B cell (primary cell): ENCODE measurements at places on chromosomes 6 and 20. TPM values are rescaled to one million over a fixed set of nuclear protein-coding genes. Genes with fewer than 3 reads are reported as not detected.
A peak's percentile ranks its signal among the peaks of the same experiment; 100 is the strongest.

- no peak for DNase-seq
Observed at GRCh38 chr6:22254886-22255285, 42.0 kb downstream of the PRL start.

DNA sequence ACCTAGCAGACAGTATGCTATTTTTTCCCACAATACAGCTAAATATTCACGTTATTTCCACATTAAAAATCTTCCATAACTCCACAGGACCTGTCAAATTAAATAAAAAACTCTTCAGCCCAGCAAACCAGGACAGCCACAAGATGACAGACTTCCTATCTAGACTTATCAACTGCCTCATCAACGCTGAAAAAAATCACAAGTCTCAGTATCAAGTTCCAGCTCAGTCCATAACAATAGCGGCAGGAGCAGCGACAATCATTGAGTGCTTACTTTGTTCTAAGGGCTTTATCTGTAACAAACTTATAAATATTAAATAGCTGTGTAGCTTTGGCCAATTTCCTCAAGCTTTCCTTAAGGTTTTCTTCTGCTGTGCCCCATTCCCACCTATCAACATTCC lies 24.7 kb downstream of the RCAN2 start:
- DNase-seq: no peak

DNA sequence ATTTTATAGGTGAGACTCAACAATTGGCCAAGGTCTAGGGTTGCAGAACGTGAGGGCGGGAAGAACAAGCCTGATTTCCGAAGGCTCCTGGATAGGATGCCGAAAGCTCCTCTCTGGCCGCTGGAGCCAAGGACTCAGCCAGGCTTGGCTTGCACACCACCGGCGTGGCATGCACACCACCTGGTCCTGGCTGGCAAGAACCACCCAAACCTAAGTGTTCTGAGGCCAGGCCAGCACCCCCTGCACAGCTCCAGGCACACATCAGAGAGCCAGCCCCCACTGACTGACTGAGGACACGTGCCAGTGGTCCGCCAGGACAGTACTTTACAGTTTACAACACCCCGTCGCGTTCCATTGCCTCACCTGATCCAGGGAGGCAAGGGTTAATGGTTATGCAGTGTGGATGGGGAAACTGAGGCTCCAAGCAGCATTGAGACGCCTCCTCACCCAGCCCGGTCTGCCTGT lies 414 bp downstream of the TGM2 start:
- DNase-seq: peak; percentile 21

GRCh38 chr6:73873081-73873480 lies 177.1 kb downstream of the CD109 start:
- DNase-seq: no peak

DNA sequence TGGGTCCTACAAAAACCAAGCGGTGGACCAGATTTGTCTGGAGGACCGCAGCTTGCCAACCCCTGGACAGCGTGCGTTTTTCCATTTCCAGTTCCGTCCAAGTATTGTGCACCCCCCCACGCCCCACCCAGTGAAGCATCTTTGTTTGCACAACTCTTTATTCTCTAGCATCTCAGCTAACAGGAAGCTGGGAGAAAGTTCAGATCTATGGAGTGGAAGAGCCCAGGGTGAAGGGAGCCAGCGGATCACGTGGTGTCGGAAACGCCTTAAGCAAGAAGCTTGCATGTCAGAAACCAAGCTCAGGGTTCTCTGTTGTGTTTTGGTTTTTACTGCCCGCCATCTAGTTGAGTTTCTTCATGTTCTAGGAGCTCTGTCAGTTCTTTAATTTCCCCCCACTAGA lies 29.9 kb downstream of the ARID1B start:
- no peak for DNase-seq

GRCh38 chr6:122947355-122947754 lies 48.7 kb upstream of the CLVS2 start:
- DNase-seq: no peak

DNA sequence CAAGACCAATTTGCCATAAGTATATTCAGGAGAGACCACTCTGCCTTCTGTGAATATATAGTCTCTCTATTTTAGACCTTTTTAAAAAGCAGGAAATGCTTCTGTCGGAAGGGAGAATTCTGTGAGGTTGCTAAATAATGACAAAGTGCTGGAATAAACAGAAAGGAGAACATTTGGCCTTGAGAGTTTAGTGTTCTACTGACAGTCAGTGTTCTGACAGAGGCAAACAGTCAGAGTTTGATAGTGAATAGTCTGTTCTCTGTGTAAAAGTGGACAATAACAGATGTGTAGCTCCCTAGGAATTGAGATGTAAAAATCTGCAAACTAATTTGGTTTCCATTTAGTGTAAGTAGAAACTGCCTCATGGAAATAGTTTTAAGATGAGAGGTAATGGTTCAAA lies 220.7 kb downstream of the PHF3 start:
- no peak for DNase-seq

MEP1A gene
- not detected in 2 replicates for polyA plus RNA-seq

SIRPA gene
- 0.94 and 1.3 TPM in 2 replicates for polyA plus RNA-seq

SRSF12 gene
- not detected in 2 replicates for polyA plus RNA-seq

- no peak for DNase-seq
Observed at GRCh38 chr6:75543311-75543710, 49.7 kb upstream of the FILIP1 start.

- DNase-seq: no peak
Observed at GRCh38 chr6:135784507-135784906, 67.0 kb upstream of the PDE7B start.

DNA sequence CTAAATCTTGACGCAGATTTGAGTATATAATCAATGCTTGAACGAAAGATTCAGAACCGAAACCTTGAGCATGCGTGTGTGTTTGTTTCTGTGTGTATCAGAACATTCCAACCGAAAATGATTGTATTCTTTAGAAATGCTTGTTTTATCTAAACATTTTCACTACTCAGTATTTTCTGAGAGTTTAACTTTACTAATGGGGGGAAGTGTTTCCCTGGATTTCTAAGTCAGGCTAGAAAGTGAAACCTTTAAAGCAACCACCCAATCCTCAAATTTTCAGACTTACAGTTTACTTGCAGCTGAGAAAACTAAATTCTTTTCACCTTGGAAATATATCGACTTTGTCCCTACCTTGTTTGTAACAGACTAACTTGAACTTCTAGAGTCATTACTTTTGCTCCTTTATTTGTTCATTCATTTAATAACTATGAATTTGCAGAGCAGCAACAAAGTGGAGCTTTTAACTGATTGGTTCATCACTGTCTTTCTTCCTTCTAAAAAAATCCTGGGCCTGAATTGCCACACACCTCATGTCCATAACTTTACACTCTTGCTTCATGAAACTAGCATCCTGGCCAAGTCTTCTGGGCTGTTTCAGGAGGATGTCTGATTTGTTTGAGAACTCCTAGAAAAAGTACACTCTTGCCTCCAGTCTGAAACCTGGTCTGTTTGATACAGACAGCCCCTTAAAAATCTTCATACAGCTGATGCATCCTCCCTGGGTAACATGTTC lies 77.8 kb upstream of the XRN2 start:
- DNase-seq: no peak

MOCS3 gene
- 0.91 and 1.0 TPM in 2 replicates for polyA plus RNA-seq

DNA sequence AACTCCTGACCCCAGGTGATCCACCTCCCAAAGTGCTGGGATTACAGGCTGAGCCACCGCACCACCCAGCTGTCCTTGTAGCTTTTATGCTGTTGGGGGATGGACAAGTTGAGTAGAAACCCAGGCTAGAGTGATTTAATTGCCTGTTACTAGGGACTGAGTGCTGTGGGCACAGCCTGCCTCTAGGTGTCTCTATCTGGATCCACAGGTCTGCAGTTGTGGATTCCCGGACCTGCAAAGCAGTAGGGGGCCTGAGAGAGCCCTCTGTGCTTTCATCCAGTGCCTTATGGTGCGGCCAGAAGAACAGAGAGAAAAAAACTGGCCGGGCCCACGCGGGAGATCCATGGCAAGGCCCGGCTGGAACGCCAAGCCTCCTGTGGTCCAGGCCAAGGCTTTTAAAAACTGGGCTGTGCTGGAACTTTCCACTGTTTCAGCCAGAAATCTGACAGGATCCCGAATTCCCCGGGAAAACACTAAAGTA lies 5.2 kb downstream of the SIRPA start:
- DNase-seq: peak; percentile 52

DNA sequence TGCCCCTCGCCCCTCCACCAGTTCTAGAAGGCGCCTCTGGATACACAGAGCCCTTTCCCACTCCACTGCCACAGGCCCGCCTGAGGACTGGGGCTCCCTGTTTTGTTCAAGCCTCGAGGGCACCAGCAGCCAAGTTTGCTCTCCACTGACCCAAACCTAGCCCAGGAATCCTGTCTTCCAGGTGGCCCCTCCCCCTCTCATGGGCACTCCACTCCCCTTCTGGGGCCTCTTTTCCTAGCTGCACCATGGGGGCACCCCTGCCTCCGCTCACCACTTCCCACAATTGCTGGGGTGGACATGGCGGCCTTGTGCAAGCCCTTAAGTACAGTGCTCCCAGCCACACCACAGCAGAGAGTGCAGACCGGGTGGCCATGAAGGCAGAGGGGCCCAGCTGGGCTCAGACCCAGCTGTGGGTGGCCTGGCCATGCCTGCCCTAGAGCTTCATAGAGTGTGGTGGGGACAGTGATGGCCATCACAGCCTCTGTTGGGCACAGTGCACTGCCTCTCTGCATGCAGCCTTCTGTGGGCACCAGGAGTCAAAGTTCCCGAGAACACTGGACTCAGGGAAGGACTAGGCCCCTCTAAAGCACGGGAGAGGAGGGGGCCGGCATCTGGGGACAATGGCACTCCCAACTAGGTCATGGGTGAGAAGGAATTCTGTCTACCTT lies 1.3 kb downstream of the MYL9 start:
- no peak for DNase-seq

DNA sequence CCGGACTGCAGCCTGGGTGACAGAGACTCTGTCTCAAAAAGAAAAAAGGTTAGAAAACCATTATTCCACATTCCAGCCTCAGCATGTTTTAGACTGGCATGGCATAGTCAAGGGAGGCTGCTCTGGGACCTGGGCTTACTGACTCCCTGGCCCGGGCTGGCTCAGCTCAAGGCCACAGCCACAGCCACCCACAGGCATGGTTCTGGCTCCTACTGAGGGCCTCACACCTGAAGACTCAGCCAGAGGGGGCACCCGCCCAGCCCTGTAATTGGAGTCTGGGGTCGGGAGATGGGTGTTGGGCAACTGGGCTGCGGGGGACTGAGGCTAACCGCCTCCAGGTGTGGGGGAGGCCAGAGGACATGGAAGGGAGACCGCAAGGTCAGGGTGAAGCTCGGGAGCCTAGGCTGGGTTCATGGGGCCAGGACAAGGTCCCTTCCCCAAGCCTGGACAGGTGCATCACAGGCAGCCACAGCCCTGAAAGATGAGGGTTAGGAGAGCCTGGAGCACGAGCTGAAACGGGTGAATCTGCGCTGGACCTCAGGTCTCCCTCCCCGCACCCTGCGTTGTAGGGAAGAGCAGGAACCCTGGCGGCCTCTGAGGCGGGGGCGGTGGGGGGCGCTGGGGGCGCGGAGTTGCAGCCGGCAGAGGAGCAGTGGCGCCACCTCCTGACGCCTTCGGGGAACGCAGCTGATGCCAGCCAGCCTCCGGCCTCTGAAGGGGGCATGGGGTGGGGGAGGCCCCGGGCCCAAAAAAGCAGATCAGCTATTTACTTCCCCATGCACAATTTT lies 67.7 kb upstream of the SRSF6 start:
- no peak for DNase-seq

LRP11 gene
- 0.07 and 0.34 TPM in 2 replicates for polyA plus RNA-seq
